ENCODE measurements at places on chromosomes 2 and 18.

DNA sequence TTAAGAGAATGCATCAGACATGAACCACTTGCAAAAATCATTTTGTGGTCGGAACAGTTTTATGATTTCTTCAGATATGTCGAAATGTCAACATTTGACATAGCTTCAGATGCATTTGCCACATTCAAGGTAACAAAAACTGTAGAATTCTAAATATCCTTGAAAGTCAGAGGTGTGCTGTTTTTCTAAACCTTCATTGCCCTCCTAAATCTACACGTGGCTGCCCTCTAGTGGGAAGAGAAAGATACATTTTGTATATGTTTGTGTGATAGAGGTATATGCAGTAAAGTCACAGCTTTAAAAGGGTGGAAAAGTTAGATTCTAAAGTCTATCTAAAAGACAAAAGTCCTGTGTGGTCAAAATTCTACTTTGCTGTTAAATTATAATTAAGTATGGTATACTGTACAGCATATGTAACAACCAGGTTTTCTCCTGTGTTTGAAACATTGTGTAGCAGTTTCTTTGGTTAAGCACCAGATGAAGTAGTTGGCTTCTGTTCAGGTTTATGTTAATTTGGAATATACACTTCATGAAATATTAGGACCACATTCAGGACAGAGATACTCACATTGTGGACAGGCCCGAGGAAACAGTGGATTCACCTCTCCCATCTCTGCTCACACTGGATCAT is 65.9 kb upstream of the ITM2C start:
- ATAC-seq: peak; percentile 54

GRCh38 chr2:10326707-10327594 is 24.2 kb downstream of the HPCAL1 start:
- peak; percentile 23 for ATAC-seq

DNA sequence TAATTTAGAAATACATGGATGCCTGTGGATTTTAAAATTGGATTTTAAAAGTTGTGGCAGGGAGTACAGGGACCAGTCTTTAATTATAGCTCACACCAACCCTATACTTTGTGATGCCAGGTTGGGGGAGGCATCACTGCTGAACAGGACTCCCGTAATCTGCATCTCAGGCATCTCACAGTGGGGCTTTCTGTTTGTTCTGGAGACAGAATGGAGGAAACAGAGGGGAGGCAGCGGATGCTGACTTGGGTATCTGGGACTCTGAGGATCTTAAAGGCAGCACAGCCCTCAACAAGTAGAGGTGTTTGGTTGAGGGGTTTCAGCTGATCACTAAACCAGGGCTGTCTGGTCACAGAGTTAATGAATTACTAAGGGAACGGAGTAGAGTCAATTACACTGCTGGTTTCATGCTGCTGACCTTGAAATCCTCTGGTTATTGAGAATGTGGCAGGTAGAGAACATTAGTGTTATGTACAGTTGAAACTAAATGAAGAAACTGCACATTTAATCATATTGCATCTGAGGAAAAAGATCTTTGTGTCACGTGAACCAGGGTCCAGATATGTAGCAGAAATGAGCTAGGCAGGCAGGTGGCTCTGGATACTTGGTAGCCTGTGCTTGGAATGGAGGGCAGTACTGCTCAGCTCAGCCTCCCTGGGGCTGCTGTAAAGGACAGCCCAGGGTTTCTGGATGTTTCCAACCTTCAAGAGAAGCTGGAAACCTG is 40.3 kb downstream of the FHOD3 start:
- peak; percentile 40 for ATAC-seq

GRCh38 chr18:10111191-10111590 is 197.4 kb downstream of the VAPA start:
- no peak for ATAC-seq

- no peak for ATAC-seq
These were observed 42.1 kb downstream of the RRM2 start for GRCh38 chr2:10164601-10165000.

GRCh38 chr2:8761529-8762164 is 75.8 kb downstream of the KIDINS220 start:
- ATAC-seq: peak; percentile 74

DNA sequence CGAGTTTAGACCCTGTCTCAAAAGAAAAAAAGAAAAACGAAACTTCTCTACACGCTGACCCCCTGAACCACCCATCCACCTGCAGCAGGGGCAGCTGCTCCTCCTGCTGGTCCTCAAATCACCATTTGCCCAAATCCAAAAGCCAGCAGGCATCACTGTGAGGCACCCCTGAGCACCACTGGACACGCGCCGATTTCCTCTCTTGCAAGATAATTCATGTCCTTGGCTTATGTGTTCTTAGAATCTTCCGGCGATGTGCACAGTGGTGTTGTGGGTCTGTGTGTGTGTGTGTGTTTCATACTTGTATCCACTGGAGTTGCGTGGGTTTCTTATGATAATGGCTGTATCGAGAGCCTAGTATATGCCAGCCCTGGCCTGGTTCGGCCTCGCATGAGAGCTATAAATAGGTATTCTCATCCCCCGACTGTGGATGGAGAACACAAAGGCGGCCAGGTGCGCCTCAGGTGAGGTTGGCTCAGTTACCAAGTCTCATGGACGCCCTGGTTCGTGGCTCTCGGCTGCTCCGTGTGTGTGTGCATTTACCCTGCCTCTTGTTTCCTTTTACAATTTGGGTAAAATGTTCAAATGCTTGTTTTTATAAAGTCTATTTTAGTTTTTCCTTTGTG is 235.5 kb downstream of the HDAC4 start:
- ATAC-seq: no peak

DNA sequence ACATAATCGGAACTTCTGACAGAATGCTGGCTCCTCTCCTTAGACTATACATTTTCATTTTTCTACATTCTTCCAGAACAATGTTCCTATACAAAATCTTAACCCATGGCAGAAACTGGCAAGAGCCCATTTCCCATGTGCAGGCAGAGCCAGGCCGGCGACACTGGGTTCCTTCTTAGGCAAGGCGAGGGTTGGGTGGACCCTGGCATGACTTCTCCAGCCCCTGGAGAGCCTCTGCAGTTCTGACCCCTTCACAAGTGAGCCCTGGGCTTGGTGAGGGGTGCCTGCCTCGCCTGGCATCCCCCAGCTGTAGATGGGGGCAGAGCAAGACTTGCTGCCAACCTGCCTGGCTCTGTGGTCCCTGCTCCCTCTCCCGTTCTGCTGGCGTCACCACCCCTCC is 5.0 kb downstream of the GYPC start:
- no peak for ATAC-seq

- no peak for ATAC-seq
These were observed 80.3 kb upstream of the TTC39C start for GRCh38 chr18:23934252-23934651.

- ATAC-seq: no peak
These were observed 79.1 kb downstream of the MAPK4 start for GRCh38 chr18:50638884-50639420.

DNA sequence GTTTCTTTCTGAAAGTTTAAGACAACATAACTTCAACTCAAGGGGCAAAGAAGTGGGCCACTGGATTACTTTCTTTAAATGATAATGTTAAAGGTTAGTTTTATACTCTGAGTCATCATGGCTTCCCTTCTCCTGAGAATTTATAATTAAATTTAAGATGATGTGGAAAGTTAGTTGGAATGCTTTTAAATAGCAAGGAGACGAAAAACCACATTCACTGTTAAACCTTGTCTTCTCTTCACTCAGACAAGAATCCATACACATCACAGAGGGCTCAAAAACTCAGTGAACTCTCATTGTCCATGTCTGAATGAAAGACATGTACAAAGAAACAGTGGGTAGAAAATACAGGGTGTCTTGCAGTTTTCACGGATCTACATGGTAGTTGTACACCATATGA is 65.6 kb downstream of the COL5A2 start:
- peak; percentile 71 for ATAC-seq

- ATAC-seq: peak; percentile 5
These were observed 4.4 kb upstream of the SPRED2 start for GRCh38 chr2:65436824-65437221.

DNA sequence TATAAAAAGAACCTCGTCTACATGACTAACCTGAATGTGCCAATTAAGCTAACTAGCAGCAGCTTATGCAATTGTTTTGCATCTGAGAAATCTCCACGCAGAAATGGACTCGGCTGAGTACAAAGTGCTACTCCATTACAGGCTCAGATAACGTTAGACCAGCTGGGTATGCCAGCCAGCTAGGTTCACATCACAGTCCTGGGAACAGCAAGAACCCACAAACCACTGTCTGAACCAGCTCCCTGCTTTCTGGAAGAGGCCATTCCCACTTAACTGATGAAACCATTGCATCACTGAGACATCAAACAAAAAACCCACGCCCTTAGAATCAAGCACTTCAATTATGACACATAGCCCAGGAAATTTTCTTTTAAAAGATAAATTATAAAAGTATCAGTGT is 202.7 kb downstream of the CYRIA start:
- no peak for ATAC-seq

- no peak for ATAC-seq
These were observed 26.4 kb downstream of the CAPN13 start for GRCh38 chr2:30780776-30781330.

- ATAC-seq: no peak
These were observed 211.8 kb downstream of the C1D start for GRCh38 chr2:67851016-67851415.

DNA sequence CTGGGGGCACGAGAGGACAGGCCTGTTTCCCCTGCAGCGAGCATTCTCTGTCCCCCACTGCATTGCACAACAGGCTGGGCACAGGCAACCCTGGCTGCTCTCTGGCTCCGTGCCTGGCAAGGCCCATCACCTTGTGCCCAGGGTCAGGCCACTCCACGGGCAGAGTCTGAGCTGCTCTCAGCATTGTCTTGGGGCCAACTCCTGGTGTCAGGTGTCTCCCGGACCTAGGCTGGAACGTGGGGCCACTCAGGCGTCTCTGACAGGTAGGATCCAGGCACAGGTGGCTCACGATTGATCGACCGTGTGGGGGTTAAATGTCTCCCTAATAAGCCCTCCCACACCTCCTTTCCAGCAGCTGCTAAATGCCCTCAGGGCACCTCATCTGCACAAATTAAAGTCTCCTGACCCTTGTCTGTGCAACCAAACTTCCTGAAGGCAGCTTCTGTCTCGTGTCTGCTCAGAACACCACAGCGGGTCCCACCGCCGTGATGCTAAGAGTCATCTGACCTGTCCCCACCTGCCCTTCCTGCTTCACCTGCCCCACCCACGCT is 66.6 kb upstream of the GPC1 start:
- no peak for ATAC-seq

DNA sequence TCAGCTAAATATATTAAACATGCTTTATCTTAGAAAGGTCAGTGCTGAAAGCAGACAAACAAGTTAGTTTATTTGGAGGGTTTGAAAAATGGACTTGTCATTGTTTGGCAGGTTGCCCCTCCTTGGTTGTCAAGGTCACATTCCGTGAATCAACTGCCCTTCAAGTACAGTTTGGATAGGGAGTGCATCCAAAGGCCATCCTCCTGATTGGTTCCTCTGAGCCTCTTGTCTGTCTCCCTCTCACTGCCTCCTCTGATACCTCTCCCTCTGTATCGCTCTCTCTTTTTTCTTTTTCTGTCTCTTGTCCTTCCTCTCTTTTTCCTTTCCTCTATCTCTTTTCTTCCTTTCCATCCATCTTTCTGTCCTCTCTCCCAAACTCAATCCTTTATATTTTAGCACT is 5.4 kb downstream of the ITGAV start:
- no peak for ATAC-seq

DNA sequence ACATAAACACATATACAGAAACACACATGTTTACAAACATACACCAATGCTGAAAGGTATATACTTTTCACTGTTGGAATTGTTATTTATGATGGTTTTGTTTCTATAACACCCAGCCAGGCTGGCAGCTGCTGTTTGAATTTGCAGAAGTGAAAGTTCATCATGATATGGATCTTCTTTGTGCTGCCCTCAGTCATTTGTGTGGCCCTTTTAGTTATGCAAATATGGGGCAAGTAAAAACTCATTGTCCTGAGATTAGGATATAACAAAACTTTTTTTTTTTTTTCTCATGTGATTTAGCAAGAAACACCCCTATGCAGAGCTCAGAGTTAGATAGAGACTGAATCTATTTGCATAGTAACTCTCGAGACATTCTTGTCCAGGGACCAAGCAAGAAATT is 714.1 kb downstream of the KCNJ3 start:
- ATAC-seq: no peak

GRCh38 chr2:131966256-131966655 is 195.5 kb downstream of the ANKRD30BL start:
- ATAC-seq: no peak

- ATAC-seq: no peak
These were observed 228.7 kb upstream of the TANK start for GRCh38 chr2:160931531-160931930.

DNA sequence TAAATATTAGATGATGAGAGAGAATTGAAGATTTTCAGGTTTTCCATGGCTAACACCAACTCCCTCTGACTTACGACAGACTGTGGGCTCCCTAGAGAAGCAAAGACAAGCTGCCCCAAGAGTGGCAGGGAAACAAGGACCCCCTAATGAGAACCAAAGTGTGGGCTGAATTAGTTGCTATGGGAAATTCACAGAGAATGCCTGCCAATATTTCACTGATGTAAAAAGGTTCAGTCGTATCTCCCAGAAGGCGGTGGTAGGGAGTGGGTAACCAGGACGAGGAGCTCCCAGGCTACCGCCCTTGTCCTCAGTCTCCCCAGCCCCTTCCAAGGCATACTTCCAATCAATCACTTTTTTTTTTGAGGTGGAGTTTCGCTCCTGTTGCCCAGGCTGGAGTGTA is 113.6 kb downstream of the LAMA1 start:
- ATAC-seq: no peak

- ATAC-seq: no peak
These were observed 149.0 kb upstream of the ZNF516 start for GRCh38 chr18:76643996-76644395.

- ATAC-seq: no peak
These were observed 30.7 kb upstream of the FOXI3 start for GRCh38 chr2:88483200-88483599.

- no peak for ATAC-seq
These were observed 7.6 kb downstream of the CYP26B1 start for GRCh38 chr2:72139874-72140620.

- peak; percentile 91 for ATAC-seq
These were observed 123.9 kb upstream of the CD302 start for GRCh38 chr2:159921752-159922404.

- no peak for ATAC-seq
These were observed 93.7 kb downstream of the RBMS1 start for GRCh38 chr2:160399880-160400279.

GRCh38 chr2:171531836-171532450 is 9.7 kb downstream of the CYBRD1 start:
- peak; percentile 43 for ATAC-seq

All from SK-N-SH treated with all-trans-retinoic acid at 6 μM for 48 hours (cell line).